ENCODE measurements at places on chromosomes 5 and 9.
A peak's percentile ranks its signal among the peaks of the same experiment; 100 is the strongest.

- DNase-seq: peak; percentile 13
Observed at GRCh38 chr9:136671646-136672430, 9.1 kb downstream of the EGFL7 start.

- DNase-seq: no peak
Observed at GRCh38 chr9:87844506-87844905, 38.2 kb upstream of the SPATA31E1 start.

- DNase-seq: no peak
Observed at GRCh38 chr9:71669284-71669995, 98.9 kb downstream of the CEMIP2 start.

- DNase-seq: no peak
Observed at GRCh38 chr9:90552317-90552716, 90.3 kb downstream of the DIRAS2 start.

DNA sequence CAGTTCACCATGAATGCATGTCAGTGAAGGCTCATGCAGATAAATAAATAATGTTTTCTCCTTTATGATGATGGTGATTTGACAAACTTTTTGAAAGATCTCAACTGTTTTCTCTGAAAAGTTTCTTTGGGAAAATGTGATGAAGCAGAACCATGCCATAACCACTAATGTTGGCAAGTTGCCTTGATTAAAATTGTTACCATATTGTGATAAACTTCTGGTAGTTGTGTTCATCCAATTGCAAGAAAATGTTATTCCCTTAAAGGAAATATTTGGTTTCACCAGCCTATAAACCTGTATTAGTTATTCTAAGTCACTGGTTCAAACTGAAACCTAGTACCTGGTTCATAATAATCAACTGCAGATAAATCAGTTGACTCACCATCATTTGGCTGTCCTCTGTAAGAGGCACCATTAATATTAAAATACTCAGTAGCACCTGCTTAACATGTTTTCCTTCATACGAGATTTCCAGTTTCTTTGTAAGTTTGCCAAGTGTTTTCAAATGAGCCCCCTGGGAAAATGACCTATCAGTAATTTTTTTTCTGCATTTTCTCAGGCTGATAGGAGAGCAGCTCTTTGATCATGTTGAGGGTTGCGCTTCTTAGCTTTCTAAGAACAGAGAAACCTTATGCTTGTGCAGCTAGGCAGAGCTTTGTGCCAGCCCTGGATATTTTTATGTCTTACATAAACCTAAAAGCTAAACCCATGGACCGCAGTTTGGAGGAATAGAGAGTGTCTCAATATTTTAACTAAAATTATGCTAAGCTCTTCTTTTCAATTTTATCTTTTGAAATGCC, 88.0 kb downstream of the LURAP1L start:
- no peak for DNase-seq

GRCh38 chr5:119578937-119579336, 50.4 kb upstream of the FAM170A start:
- DNase-seq: no peak

All from effector CD8-positive, alpha-beta T cell (primary cell).